ENCODE measurements at places on chromosomes 6 and 20.

DNA sequence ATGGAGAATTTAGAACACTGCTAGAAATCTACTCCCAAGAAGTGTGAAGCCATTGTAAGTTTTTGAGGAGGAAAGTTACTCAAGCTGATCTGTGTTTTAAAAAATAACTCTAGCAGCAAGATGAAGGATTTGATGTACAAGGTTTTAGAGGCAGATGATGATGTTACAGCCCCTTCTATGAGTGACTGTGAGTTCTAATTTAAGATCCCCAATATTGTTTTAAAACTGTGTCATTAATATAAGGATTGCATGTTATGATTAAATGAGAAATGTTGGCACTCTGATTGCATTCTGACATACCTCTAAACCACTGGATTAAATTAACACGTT, 293.5 kb downstream of the ADGB start:
- no peak for DNase-seq

- no peak for DNase-seq
Observed at GRCh38 chr6:122472022-122472340, 374 bp upstream of the SERINC1 start.

DNA sequence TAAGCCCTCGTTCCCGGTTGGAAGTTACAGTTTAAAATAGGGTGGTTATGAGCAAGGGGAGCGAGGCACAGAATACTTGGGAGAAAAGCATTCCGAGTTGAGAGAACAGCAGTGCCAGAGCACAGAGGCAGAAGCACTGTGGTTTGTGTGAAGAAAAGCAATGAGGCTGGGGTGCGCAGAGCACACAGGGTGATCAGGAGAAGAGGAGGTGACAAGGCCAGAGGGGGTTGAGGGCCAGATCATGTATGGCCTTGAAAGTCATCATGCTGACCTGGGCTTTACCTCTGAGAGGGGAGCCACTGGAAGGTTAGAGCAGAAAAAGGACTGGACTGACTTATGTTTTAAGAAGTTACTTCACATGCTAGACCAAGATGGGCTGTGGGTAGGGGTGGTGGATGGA, 3.5 kb upstream of the BTN3A2 start:
- no peak for DNase-seq

DNA sequence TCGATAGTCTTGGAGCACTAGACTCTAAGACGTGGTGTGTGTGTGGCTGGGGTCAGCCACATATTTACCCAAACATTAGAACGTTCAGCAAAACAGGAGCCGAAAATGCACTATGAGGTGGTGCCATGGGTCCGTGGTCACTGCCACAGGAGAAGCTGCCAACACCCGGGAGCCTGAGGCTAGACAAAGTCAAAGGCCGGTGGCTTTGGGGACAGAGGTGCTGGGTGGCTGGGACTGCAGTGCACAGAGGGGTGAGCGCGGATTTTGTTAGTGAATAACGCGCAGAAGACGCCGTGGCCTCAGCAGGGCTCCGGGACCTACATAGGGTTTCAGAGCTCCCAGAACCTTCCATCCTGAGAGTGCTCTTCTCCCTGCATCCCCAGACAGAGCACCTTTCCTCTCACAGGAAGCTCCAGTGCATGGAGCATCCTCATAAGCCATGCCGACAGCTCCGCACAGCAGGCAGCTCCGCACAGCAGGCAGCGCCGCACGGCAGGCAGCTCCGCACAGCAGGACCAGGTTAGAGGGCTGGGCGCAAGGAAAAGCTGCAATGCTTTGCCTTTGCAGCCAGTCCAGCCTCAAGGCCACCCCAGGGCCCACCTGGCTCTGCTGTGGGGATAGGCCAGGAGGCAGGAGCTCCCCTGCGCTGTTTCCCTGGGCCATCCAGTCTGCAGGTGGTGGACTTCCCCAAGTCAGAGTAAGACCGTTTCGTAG, 304.1 kb downstream of the TAF4 start:
- no peak for DNase-seq

GRCh38 chr20:13220904-13221297, at the start of gene ISM1:
Gene ISM1 (plus strand): TSS chr20:13221274. CDS start chr20:13221777, 503 bp downstream.
- peak; percentile 8 for DNase-seq

DNA sequence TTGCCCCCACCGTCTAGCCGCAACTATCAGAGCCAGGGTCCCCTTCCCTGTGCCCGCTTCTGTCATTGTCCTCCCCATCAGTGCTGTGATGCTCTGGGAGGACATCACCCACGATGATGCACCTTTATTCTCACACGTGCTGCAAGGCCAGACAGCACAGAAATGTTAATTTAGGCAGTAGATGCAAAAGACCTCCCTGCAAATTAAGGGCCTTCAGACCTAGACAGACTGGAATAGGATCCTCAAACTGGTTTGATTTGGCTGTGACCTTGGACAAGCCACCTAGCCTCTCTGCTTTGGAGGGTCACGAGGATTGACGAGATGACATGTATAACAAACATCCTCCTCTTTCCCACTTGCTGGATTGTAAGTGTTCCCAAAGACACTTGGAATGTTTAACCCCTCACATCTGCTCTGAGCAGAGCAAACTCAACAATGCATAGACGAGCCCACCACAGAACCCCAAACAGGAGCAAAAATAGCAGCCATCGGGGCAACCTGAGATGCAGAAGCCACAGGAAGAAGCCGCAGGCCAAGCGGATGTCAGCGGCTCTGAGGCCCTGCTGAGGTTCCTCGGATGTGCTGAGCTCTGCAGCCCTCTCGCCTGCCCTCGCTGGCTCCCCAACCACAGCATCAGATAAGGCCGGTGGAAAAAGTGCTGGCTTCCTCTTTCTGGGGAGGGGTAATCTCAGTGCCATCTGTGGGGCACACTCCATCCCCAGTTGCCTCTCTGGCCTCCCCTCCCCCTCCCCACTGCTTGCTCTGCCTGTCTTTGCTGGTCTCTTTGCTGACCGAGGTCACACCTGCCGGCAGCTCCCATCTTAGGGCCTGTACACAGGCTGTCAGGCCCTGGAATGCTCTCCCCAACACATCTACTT, 35.3 kb downstream of the TOX2 start:
- no peak for DNase-seq

DNA sequence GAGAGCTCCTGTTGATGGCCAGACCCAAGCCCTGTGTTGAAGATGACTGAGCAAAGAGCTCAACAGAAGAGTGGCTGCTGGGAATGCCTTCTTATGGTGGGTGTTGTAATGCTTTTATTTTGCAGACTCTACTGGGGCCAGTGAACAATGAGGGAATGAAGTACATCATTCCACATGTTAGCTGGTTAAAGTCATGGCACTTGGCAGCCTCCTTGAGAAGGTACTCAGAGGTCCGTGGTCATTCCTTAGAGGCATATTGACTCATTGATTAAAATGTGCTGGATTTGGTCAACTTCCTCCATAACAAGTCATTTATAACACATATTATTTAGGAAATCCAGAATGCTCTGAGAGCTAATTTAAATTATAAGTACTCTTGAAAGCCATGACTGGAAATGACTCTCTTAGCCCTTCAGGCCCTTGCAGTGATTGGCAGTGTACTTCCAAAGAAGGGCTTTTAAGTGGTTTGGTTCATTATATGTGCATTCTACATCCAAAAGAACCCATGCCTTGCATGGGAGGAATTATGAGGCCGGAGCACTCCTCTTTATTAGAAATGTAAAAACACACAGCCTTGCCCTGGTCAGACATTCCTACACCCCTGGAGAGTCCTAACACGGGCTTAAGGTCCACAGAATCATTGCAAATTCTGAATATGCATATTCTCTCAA, 976.9 kb downstream of the KIF16B start:
- DNase-seq: no peak

DNA sequence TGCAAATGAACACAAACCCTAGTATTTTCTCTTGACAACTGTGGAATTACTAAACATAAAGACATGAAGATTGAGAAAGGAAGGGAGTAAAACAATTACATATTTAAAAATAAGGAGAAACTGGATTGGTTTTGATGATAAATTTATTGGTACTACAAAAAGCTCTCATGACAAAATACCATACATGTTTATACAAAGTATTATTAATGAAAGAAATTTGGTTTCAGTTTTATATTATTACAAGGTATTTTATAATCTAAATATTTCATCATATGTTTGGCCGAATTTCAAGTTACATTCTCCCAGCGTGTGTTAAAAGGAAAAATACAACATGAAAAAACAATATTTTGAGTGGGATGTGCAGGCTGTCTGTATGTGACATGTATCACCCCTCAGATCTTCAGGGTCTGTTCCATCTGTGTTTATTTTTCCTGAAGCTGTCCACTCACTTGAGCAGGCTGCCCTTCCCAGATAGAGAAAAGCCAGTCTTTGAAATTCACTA, 568.4 kb downstream of the NKAIN2 start:
- no peak for DNase-seq

- no peak for DNase-seq
Observed at GRCh38 chr20:34316196-34316814, 13.2 kb upstream of the AHCY start.

- DNase-seq: no peak
Observed at GRCh38 chr6:158256746-158257424, 55.4 kb upstream of the TULP4 start.

- DNase-seq: no peak
Observed at GRCh38 chr20:5977223-5977622, 26.8 kb downstream of the MCM8 start.

DNA sequence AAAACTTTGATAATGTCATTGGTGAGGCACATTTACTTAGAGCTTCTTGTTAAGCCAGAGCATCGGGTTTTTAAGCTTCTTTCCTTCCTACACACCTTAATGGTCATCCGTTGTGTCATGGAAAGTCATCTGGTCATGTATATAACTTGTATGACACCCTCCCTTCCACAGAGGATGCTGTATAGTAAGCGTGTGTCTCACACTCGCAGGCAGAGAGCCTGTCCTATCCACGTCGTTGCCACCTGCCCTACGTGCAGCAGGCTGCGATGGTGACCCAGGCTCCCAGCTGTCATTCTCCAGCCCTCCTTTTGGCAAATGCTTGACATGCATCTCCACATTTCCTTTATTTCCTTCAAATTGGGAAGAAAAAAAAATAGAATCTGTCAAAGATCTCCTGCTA, 85.6 kb downstream of the MYB start:
- no peak for DNase-seq

DNA sequence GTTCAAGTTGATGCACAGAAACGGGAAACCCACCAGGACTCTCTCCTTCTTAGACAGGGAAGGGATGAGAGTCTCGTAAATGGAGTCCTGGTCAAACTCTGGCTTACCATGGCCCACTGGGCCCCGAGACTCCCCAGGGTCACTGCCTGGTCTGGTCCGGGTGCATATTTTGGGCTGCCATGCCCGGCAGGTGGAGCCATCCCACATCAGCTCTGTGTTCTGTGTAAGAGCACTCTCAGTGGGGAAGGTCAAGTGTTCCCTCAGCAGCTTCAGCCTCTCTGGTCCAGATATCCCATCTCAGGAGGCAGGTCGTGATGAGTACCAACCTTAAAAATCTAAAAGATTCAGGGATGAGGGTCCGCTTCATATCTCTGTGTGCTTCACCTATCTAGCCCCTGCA, 138.8 kb downstream of the EDN3 start:
- DNase-seq: no peak
